PC-3 (cell line): ENCODE measurements at places on chromosomes 4 and X. TPM values are rescaled to one million over a fixed set of nuclear protein-coding genes. Genes with fewer than 3 reads are reported as not detected.
A peak's percentile ranks its signal among the peaks of the same experiment; 100 is the strongest.

Gene OPN1MW2
- not detected in 2 replicates for total RNA-seq

Gene TIGD4
- total RNA-seq: 0.07 TPM in 1 of 2 replicates, not detected in the other

Gene FIP1L1
- 76.1 and 102 TPM in 2 replicates for total RNA-seq

Gene CT47C1
- total RNA-seq: 0.07 TPM in 1 of 2 replicates, not detected in the other

Gene CSN2
- not detected in 2 replicates for total RNA-seq

Gene MAGEB1
- not detected in 2 replicates for total RNA-seq

Gene MTHFD2L
- 33.4 and 34.0 TPM in 2 replicates for total RNA-seq

Gene OCRL
- total RNA-seq: 18.7 and 19.4 TPM in 2 replicates

GRCh38 chr4:151266497-151266896 lies 10.5 kb upstream of the PRSS48 start:
- H3K27ac ChIP-seq: no peak overlapping the region
- H3K36me3 ChIP-seq: no peaks in the 10 kb centered on the region; the same call in 1 of the 2 replicates
- no peak overlapping the region for H3K4me3 ChIP-seq
- H3K27me3 ChIP-seq: no peaks in the 10 kb centered on the region
- DNase-seq: peak; percentile 49
- H3K4me1 ChIP-seq: peaks cover 13% of the 10 kb centered on the region

- peaks cover 13% of the 10 kb centered on the region for H3K4me1 ChIP-seq
- H3K4me3 ChIP-seq: no peak overlapping the region
- H3K27me3 ChIP-seq: no peaks in the 10 kb centered on the region
- 0 out of 2 replicates have a peak, but pooled peaks cover 3% of the 10 kb centered on the region for H3K36me3 ChIP-seq
Observed at GRCh38 chrX:72576141-72576894, 3.7 kb upstream of the HDAC8 start.

DNA sequence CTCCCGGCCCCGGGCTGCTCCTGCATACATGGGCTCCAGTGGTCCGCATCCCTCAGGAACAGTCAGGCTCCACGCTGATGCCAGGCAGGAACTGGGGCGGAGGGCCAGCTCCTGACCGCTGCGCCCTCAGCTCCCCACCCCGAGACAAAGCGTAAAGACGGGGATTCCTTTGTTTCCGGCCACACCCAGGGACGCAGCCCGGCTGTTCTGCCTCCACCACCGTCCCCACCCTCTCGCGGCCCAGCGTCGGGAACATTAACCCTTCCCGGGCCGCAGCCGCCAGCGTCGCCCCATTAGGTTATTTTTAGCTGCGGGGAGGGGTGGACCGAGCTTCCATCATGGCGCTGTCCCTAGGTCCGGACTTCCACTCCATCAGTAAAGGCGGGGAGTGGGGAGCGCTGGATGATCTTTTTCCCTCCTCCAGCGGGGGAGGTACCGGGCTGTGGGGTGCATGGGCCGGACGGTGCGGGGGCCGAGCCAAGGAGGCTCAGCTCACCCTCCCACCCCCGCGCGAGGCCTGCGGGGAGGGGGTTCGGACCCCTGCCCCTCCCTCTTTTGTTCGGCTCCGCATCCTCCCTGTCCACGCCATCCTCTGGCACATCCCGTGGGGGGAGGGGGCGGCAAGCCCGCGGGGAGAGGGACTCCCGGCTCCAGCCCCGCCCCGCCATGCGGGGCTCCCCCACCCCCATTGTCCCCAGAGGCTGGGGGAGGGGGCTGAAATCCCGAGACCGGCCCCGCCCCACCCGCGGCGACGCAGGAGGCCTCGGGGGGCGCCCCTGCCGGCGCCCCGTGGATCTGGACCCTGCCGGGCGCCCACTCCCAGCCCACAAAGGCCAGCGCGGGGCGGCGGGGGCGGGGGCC lies 5.3 kb downstream of the CRMP1 start:
- H3K27ac ChIP-seq: no peak overlapping the region
- peaks cover 42% of the 10 kb centered on the region for H3K27me3 ChIP-seq
- no peaks in the 10 kb centered on the region for H3K36me3 ChIP-seq
- DNase-seq: no peak

DNA sequence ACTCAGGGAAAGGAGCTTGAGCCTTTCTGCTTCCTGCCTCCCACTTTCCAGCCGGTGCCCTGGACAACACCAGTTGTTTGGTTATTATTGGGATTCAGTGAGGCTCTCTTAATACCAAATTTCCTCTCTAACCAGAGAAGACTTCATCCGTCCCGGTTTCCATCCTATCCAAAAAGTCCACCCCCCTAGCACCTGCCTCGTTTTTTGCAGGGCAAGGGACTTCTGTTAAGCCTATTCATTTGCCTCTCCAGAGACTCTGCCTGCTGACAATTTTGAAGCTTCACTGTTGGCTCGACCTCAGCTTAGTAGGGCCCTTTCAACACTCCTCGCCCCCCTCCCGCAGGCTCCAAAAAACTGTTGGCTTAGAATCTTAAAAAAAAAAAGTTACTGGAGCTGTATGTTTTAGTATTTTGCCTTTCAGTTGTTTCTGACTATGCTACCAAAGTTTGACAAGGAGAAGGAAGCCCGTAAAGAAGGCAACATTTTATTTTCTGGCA lies 779 bp upstream of the PRSS12 start:
- no peaks in the 10 kb centered on the region for H3K4me1 ChIP-seq
- no peaks in the 10 kb centered on the region for H3K27me3 ChIP-seq
- peak overlapping the region; percentile 67 for H3K4me3 ChIP-seq
- no peak overlapping the region for H3K27ac ChIP-seq
- DNase-seq: no peak

- H3K4me3 ChIP-seq: peak overlapping the region; percentile 51; the same call in 1 of the 2 replicates
- H3K27me3 ChIP-seq: no peaks in the 10 kb centered on the region
- DNase-seq: peak; percentile 83
- peak overlapping the region; percentile 100 for H3K27ac ChIP-seq
- no peaks in the 10 kb centered on the region for H3K36me3 ChIP-seq
Observed at GRCh38 chrX:150036181-150036580, 97.9 kb upstream of the EOLA2 start.

DNA sequence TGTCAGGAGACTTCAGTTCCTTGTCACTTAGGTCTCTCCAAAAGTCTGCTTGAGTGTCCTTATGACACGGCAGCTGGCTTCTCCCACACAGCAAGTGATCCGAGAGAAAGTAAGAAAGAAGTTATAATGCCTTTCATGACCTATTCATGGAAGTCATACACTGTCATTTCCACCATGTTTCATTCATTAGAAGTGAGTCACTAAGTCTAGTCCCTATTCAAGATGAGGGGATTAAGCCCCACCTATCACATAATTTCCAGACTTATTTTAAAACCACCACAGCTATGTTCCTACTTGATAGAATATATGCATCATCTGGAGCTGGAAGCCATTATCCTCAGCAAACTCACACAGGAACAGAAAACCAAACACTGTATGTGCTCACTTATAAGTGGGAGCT lies 25.2 kb upstream of the COL25A1 start:
- DNase-seq: no peak
- peaks cover 6% of the 10 kb centered on the region; the same call in 1 of the 2 replicates for H3K27me3 ChIP-seq
- no peaks in the 10 kb centered on the region for H3K36me3 ChIP-seq
- H3K4me3 ChIP-seq: no peak overlapping the region

- H3K27me3 ChIP-seq: no peaks in the 10 kb centered on the region
- H3K4me3 ChIP-seq: peak overlapping the region; percentile 56
- H3K4me1 ChIP-seq: peaks cover 37% of the 10 kb centered on the region
- peak overlapping the region; percentile 100 for H3K27ac ChIP-seq
Observed at GRCh38 chr4:151540728-151541388, 131.9 kb downstream of the FHIP1A start.

- no peaks in the 10 kb centered on the region for H3K36me3 ChIP-seq
- DNase-seq: no peak
Observed at GRCh38 chrX:113919387-113919786, 664.5 kb upstream of the HTR2C start.

GRCh38 chr4:145723336-145723735 lies 43.4 kb downstream of the C4orf51 start:
- peaks cover 13% of the 10 kb centered on the region for H3K4me1 ChIP-seq
- DNase-seq: peak; percentile 54
- no peak overlapping the region for H3K4me3 ChIP-seq
- H3K27me3 ChIP-seq: no peaks in the 10 kb centered on the region

- H3K4me3 ChIP-seq: no peak overlapping the region
- H3K27me3 ChIP-seq: no peaks in the 10 kb centered on the region
- DNase-seq: no peak
- no peaks in the 10 kb centered on the region for H3K36me3 ChIP-seq
- no peaks in the 10 kb centered on the region for H3K4me1 ChIP-seq
Observed at GRCh38 chrX:42978655-42979379, 200.9 kb upstream of the PPP1R2C start.

DNA sequence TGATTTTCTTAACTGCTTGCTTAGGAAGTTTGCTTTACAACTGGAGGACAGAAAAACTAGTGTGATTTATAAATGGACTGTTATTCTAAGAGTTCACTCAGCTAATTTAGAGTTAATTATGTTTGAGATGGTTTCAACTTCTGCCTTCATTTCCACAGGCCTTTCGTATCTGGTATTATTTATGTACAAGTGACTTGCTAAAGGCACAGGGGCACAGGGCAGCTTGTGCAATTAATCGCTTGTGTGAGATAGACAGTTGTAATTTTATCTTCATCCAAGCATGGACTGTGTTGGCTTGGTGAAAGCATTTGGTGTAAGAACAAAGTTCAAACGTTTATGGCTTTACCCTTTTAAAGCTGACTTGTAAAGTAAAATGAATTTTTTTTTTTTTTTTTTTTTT lies 38.3 kb downstream of the GPAT3 start:
- no peaks in the 10 kb centered on the region for H3K36me3 ChIP-seq
- DNase-seq: no peak
- H3K27ac ChIP-seq: no peak overlapping the region
- no peak overlapping the region for H3K4me3 ChIP-seq
- 0 out of 2 replicates have a peak, but pooled peaks cover 4% of the 10 kb centered on the region for H3K4me1 ChIP-seq
- H3K27me3 ChIP-seq: no peaks in the 10 kb centered on the region

- no peak overlapping the region for H3K27ac ChIP-seq
- no peaks in the 10 kb centered on the region for H3K27me3 ChIP-seq
- peaks cover 21% of the 10 kb centered on the region for H3K4me1 ChIP-seq
- peak overlapping the region; percentile 83 for H3K4me3 ChIP-seq
Observed at GRCh38 chrX:16946971-16947562, 609 bp downstream of the REPS2 start.

GRCh38 chr4:107125496-107125895 lies 89.4 kb upstream of the DKK2 start:
- H3K27ac ChIP-seq: no peak overlapping the region
- no peaks in the 10 kb centered on the region for H3K36me3 ChIP-seq
- no peaks in the 10 kb centered on the region for H3K4me1 ChIP-seq
- peaks cover 31% of the 10 kb centered on the region; the same call in 1 of the 2 replicates for H3K27me3 ChIP-seq
- H3K4me3 ChIP-seq: no peak overlapping the region

DNA sequence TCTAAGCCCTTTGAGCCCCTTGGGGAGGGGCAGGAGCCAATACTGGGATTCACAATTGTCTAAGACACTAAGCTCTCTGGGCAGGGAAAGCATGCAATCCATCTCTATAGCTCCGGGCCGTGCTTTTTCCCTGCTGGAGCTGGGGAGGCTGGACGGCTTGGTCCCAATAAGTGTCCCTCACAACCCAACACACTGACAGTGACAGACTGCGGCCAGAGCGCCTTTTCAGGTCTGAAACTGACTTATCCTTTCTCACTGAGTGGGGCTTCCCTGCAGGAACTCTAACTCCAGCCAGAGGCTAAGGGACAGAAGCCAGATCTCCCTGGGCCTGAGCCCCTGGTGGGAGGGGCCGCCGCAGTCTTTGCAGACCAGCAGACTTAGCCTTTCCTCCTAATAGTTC lies 146.6 kb upstream of the PBDC1 start:
- H3K4me1 ChIP-seq: no peaks in the 10 kb centered on the region
- no peaks in the 10 kb centered on the region for H3K27me3 ChIP-seq
- no peak overlapping the region for H3K4me3 ChIP-seq
- no peak overlapping the region for H3K27ac ChIP-seq

DNA sequence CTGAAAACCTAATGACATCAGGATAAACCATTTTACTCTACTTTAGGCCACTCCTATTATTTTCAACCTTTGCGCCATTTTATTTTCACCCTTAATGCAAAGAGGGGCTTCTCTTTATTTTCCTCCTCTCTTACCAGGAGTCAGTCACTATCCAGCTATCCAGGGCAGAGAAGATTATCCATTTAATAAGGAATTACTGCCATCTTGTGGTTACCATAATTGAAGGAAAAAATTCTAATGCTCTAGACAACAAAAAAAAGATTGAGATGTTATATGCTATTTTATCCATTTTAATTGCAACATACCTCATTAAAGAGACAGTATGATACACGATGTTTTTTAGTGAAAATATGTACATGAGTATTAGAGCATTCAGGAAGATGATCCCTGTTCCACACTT lies 514.5 kb upstream of the FAM241A start:
- no peaks in the 10 kb centered on the region for H3K36me3 ChIP-seq
- peaks cover 16% of the 10 kb centered on the region for H3K27me3 ChIP-seq
- no peak overlapping the region for H3K4me3 ChIP-seq
- H3K27ac ChIP-seq: no peak overlapping the region

DNA sequence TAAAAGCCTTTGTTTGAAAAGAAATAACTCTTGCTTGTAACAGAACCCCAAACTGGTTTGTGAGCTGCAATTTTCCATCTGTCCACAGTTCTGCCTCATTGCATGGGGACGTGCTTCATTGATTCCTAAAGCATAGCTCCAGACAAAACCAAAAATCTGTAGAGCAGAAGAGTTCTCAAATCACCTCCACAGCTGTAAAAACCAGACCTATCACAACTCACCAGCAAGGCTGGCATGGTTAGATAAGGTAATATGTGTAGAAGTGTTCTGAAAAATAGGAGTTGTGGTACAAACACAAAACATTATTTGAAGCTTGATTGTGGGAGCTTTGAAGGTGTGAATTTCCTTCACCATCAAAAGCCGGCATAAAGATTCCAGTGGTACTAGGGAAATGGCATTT lies 12.5 kb upstream of the RAB28 start:
- H3K4me3 ChIP-seq: no peak overlapping the region
- no peaks in the 10 kb centered on the region for H3K36me3 ChIP-seq
- H3K4me1 ChIP-seq: no peaks in the 10 kb centered on the region
- no peak overlapping the region for H3K27ac ChIP-seq
- H3K27me3 ChIP-seq: peaks cover 47% of the 10 kb centered on the region

GRCh38 chr4:172048666-172049065 lies 235.5 kb downstream of the GALNTL6 start:
- H3K36me3 ChIP-seq: no peaks in the 10 kb centered on the region
- DNase-seq: no peak
- no peaks in the 10 kb centered on the region for H3K27me3 ChIP-seq
- H3K27ac ChIP-seq: no peak overlapping the region

GRCh38 chrX:23554304-23554703 lies 113.0 kb upstream of the PRDX4 start:
- no peak overlapping the region for H3K4me3 ChIP-seq
- H3K27me3 ChIP-seq: peaks cover 41% of the 10 kb centered on the region; the same call in 1 of the 2 replicates
- H3K27ac ChIP-seq: no peak overlapping the region
- H3K36me3 ChIP-seq: no peaks in the 10 kb centered on the region
- H3K4me1 ChIP-seq: no peaks in the 10 kb centered on the region

- H3K4me1 ChIP-seq: peaks cover 3% of the 10 kb centered on the region
- no peak for DNase-seq
- no peak overlapping the region for H3K4me3 ChIP-seq
- H3K36me3 ChIP-seq: no peaks in the 10 kb centered on the region
- no peaks in the 10 kb centered on the region for H3K27me3 ChIP-seq
Observed at GRCh38 chrX:14351611-14352303, 177.6 kb upstream of the GLRA2 start.
